ENCODE measurements at places on chromosomes 16 and 17. TPM values are rescaled to one million over a fixed set of nuclear protein-coding genes. Genes with fewer than 3 reads are reported as not detected.

- no peak for DNase-seq
Measured at GRCh38 chr17:6695565-6695964, 17.6 kb downstream of the SLC13A5 start.

Gene SLC6A2
- total RNA-seq = not detected

DNA sequence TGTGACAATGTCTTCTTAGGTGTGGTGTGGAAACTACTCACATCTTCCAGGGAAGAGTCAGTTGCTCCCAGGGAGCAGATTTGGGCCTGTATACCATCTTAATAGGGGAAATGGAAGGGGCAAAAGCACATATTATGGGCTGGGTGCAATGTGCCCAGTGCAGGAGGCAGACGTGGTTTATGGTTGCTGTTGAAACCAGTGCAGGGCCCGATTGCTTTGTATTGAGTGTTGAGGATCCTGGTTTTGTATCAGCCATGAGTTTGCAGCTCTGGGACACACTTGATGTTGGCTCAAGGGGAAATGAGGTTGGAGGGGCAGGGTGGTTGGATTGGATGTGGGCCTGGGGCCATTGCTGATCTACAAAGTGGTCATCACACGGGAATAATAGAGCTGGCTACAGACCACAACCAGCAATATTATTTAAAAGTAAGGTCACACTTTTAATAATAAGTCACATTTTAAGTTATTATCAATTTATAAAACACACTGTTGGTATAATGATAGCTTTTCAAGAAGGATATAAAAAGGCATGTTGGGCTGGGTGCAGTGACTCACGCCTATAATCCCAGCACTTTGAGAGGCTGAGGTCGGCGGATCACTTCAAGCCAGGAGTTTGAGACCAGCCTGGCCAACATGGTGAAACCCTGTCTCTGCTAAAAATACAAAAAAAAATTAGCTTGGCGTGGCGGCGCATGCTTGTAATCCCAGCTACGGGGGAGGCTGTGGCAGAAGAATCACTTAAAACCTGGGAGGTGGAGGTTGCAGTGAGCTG is 302.4 kb downstream of the SEC14L1 start:
- DNase-seq = no peak

DNA sequence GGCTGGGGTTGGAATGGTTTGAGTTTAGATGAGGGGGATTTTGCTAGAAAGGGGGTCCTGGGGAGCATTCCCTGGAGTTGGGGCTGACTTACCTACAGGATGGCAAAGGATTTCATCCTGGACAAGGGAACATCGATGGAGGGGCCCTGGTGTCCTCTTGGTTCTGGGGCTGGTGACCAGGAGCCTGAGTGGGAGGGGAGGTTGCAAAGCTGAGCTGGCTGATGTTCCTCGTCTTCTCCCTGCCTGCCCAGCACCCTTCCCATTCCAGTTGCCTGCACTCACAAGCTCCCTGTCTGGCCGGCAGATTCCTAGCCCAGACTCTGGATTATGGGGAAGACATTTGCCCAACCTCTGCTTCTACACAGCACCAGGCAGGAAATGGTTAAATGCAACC is 37.2 kb downstream of the ITGAE start:
- no peak for DNase-seq

GRCh38 chr16:58651965-58652348 is 22.3 kb upstream of the CNOT1 start:
- DNase-seq = no peak

Gene CHD9NB
- 1.3 TPM for total RNA-seq

GRCh38 chr17:8426094-8426720 is 9.5 kb upstream of the NDEL1 start:
- DNase-seq = no peak

- peak; percentile 67 for DNase-seq
Measured at GRCh38 chr17:78416791-78417530, 38.5 kb downstream of the PGS1 start.

- DNase-seq = no peak
Measured at GRCh38 chr17:81491761-81492160, 20.8 kb downstream of the ACTG1 start.

GRCh38 chr16:80569440-80570105 is 28.8 kb downstream of the DYNLRB2 start:
- no peak for DNase-seq

GRCh38 chr17:81419319-81419885 is 24.1 kb downstream of the BAHCC1 start:
- no peak for DNase-seq

Gene ABCA3
- 26.2 TPM for total RNA-seq

Data from pulmonary artery endothelial cell (primary cell).